Endothelial cell of umbilical vein (primary cell): ENCODE measurements at places on chromosomes 5 and 9. TPM values are rescaled to one million over a fixed set of nuclear protein-coding genes. Genes with fewer than 3 reads are reported as not detected.
A peak's percentile ranks its signal among the peaks of the same experiment; 100 is the strongest.

The TMEM161B gene
- 11.5 and 11.6 TPM in 2 replicates for total RNA-seq

The CARTPT gene
- total RNA-seq, result not detected in 2 replicates

The ZNF366 gene
- total RNA-seq, result 4.1 and 4.6 TPM in 2 replicates

The ADAMTS16 gene
- not detected in 2 replicates for total RNA-seq

The UAP1L1 gene
- 38.1 and 41.7 TPM in 2 replicates for total RNA-seq

The NREP gene
- total RNA-seq, result 96.7 and 107 TPM in 2 replicates

The CDH10 gene
- total RNA-seq, result not detected in 2 replicates

The FBLL1 gene
- total RNA-seq, result 0.44 and 0.48 TPM in 2 replicates

The PRSS3 gene
- 4.4 and 10.7 TPM in 2 replicates for total RNA-seq

DNA sequence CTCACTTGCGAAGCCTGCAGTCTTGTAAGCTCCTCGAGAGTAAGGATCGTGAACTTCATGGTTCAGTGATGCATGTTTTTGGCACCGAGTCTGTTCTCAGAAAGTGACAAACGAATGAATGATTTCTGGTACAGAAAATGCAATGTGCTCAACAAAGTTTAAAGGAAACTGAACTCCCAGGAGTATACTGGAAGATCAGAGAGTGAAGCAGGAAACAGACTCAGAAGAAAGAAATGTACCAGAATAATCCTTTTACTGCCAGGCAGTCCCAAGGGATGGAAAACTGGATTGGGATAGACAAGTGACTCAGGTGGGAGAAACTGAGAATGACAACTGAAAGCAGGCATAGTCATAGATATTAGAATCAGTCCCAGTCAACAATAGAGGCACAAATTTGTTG lies 420.6 kb downstream of the CTNND2 start:
- DNase-seq, result no peak

DNA sequence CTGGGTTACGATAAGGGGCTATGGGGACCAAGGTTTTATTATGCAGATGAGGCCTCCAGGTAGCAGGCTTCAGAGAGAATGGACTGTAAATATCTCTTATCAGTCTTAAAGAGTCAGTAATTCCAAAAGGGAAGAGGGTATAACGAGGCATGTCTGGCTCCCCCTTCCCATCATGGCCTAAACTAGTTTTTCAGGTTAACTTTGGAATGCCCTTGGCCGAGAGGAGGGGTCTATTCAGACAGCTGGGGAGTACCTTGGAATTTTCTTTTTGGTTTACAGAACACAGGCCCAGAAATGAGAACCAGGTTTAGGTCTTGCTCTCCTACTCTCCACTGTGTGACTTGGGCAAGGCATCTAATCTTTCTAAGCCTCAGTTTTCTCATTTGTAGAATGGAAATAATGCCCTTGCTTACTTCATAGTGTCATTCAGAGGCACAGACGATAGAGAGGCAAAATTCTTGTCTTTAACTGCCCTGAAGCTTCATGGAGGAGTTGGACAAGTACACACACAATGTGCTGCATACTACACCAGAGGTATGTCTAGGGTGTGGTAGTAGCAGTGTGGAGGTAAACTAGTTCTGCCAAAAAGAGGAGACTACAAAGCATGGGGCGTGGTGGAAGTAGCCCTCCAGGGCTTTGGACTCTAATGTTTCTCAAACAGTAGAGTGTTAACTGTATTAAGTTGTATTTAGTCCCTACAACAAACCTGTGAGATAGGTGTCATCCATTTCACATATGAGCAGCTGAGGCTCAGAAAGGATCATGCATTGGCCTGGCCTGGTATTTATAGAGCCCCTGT lies 45.5 kb downstream of the IRF1 start:
- DNase-seq, result no peak

GRCh38 chr9:31582071-31582470 lies 802.4 kb upstream of the ACO1 start:
- no peak for DNase-seq

DNA sequence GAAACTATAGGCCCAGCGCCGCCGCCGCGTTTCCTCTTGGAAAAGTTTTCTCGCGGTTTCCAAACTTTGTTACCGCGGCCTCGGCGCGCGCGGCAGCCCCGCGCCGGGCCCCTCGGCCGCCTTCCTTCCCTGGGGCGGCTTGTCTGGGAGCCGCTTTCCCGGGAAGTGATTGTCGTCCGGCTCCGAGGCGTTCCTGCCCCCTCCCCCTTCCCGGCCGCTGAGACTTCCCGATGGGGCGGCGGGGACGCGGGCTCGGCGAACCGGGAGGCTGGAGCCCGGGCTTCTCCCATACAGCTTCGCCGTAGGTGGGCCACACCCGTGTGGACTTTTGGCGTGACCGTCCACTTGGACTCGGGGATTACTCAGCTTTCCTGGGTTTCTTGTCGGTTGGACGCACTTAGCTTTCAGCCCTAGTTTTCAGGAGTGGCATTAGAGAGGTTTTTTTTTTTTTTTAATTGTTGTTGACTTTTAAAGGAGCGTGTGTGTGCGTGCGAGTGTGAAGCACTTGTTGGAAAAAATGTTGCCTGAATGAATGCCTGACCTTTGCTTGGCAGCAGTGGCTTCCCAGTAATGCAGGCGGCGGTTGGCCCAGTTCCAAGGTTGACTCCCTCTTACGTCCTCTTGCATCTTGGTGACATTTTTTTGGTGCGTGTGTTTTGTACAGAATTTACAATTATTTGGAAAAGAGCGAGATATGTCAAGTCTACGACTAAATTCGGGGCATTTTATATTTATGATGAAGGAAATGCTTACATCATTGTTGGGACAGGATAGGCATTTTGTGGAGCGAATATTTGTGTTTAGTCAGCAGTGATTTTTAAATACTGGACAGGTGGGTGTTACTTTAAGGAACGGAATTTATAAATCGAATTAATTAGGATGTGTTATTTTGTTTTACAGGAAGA lies 821 bp downstream of the CTNNA1 start:
- peak; percentile 91 for DNase-seq

DNA sequence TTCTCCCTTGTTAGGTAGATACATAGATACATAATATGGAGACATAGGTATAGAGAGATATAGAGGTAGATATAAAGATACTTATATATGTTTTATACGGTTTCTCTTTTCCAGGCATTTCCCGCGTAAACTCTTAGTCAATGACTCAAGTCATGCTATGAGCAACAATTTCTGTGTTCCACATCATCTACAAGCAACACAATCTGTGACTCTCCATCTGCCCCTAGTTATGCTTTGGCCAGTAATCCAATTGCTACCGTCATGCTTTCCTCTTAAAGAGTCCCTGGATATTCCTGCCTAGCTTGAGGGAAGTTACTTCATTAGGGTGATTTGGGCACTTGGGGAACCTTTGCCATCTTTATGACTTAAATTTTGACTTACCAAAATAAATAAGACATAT lies 129.0 kb upstream of the ADAMTS16 start:
- DNase-seq, result no peak

DNA sequence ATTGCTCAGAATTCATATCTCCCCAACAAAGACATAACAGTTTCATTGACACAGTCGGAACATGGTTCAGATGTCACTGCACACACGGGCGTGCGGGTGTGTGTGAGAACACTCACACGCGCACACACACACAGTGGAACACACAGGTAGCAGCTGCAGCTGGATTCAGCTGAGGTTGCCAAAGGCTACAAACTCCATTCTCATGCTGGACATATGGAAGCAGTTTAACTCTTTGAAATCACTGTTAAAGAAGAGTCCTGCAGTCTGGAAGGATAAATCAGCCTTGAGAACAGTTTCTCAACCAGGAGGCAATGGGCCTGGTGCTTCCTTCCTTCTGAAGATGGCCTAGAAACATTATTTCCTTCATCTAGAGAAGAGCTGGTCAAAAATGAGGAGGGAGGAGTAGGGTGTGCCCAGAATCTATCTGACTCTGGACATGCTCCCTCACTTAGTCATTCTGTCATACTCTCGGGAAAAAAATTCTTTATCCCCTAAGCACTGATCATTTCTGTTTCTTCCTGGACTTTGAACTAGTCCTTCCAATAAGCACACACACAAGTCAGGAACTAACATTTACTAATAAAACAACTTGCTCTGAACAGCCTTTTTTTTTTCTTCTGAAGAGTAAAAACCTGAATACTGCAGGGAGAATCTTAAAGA lies 160.6 kb downstream of the ZDHHC21 start:
- no peak for DNase-seq

DNA sequence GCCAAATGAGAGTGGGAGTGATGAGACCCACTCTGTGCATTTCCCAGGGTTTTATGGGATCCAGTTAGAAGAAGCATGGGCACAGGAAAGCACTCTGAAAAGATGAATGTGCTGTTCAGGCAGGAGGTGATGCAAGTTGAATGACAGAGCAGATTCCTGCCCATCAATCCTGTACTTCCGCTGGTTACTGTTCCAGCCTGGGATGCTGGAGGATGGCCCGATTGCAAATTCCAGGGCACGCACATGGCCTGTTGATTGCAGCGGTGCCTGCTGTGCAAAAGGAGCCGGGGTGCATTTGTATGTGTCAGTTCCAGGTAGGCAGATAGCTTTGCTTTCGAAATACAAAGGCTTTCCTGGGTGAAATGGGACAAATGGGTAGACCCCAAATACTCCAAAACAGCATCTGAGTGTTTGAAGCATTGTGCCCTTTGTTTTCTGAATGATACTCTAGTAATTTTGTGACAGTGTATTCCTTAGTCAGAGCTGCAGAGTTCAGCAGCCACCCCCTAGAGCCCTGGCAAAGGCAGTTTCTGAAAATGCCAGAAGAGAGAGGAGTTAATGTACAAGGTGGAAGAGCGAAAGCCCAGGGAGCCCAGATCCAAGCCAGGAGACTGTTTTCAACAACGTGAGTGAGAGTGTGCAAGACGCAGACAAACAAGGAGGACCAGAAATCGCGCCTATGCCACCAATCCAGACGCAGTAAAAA lies 454.2 kb upstream of the CLINT1 start:
- DNase-seq, result no peak
